ENCODE measurements at places on chromosomes 1 and 21.

- DNase-seq = no peak
Observed at GRCh38 chr1:43602990-43603389, 47.0 kb upstream of the KDM4A start.

- peak; percentile 29 for DNase-seq
Observed at GRCh38 chr1:108107658-108108057, 92.5 kb downstream of the SLC25A24 start.

DNA sequence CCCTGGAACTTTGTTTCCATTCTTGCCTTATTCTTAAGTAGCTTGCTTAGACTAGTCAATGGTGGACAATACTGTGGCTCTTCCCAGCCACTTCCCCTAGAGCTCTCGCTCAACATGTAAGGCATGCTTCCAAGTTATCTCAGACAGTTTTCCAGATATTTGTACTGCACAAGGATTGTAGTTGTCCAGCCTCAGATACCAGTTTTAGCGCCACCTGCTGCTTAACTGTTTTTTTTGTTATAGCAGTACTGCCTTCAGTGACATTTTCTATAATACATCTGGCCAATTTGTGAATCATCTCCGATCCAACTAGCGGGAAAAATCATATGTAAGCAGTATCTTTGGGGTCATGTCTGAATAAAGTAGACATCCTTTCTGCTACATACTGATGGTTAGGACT lies 346.7 kb upstream of the ADGRL4 start:
- peak; percentile 9 for DNase-seq

- DNase-seq = no peak
Observed at GRCh38 chr1:193310564-193310963, 124.2 kb upstream of the B3GALT2 start.

DNA sequence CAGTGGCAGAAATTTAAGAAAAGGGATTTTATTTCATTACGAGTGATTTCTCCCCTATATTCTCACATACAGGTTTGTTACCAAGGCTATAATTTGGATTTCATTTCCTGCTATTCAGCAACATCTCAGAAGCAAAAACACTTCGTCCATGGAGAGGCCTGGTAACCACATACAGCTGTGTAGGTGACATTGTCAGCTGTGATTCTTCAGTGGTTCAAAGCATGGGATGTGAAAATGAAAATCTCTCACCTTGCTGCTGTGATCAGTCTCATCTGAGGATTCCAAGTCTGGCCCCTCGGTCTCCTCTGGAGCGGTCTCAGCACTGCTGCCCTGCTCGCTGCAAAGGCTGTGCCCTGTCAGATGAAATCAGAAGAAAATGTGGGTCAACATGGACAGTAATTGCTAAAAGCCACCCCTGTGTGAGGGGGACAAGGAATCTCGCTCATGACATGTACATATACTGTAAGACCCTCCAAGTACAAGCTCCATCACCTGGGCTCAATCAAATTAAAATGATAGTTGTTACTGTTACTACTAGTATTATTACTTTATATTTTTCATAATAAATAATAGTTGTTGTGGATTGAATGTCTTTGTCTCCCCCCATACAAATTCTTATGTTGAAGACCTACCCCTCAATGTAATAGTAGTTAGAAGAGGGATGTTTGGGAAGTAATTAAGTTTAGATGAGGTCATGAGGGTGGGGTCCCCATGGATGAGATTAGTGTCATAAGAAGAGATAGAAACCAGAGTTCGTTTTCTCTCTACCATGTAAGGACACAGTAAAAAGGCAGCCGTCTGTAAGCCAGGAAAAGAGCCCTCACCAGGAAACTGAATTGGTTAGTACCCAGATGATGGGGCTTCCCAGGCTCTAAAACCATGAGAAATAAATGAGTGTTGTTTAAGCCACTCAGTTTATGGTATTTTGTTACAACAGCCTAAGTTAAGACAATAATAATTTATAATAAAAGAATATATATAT lies 126.7 kb upstream of the KRTAP19-8 start:
- no peak for DNase-seq

DNA sequence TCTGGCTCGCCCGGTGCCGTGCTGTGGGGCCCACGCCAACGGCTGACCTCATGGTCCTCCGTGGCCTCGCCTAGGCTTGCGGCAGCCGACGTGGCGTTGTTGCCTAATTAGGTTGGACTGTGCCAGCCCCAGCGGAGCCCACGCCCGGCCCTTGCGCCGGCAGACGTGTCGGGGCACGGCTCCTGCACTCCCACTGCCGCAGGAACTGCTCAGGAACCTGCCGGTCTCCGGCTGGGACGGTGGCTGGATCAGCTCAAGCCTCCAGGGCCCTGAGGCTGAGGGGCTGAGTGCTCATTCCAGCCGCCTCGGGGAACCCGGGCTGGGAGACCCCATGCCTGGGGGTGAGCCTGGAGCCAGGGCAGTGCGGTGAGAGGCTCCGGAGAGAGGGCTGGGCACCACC lies 16.1 kb upstream of the PEX10 start:
- DNase-seq = no peak

DNA sequence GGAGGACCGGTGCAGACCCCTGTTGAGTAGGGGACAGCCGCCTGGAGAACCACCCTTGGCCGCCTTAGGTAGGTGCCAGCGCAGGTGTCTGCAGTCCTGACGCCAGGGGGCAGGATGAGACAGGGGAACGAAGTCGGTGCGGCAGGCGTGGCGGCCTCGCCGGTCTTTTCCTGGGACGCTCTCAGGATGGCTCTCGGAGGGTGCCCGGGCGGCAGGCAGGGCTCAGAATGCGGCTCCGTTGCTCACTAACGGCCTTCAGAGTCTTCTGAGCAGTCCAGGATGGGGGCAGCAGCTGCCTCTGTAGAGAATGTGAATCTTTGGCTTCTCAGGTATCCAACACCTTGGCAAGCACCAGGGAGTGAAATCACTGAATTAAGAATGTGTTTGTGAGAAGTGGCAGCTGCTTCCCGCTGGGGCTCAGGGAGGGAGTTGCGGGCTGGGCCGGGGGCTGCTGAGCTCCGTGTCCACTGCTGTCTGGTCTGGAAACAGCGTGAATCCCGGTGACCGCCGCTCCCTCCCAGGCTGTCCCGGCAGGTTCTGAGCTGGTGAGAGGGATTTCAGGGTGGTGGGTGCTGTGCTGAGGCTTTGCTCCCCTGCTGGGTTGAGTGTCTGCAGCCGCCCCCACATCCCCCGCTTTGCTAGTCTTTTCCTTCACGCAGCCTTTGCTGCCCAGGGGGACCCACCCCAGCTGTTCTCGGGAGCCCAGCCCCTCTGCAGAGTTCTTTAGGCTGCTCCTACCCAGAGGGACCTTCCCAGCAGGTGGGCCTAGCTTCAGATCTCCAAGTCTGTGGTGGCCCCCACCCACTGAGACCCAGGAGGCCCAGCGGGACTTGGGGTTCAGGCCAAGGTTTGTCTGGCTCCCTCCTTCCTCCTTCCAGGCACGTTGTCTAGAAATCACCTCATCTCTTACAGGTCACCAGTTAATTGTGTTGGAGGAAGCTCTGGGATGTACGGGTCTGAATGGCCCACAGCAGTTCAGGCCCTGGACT lies 11.1 kb upstream of the C1orf174 start:
- DNase-seq = no peak

GRCh38 chr1:229310833-229311232 lies 32.0 kb downstream of the CCSAP start:
- no peak for DNase-seq

GRCh38 chr1:173353350-173353749 lies 123.8 kb upstream of the PRDX6 start:
- no peak for DNase-seq

DNA sequence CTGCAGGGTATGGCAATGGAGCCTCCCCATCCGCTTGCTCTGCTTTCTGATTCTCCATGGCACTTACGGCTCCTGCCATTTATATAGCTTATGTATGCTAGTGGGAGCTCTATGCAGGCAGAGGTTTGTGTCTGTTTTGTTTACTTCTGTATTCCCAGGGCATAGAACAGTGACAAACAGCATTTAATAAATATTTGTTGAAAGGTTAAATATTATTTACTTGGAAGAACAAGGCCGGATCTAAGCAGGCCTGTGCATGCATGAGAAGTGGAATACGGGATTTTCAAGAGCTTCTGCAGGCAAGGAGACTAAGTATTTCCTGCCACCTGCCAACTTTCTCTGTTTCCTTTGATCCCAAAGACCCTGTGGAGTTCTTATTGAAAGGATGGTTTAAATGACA lies 90.7 kb downstream of the XCL2 start:
- no peak for DNase-seq

DNA sequence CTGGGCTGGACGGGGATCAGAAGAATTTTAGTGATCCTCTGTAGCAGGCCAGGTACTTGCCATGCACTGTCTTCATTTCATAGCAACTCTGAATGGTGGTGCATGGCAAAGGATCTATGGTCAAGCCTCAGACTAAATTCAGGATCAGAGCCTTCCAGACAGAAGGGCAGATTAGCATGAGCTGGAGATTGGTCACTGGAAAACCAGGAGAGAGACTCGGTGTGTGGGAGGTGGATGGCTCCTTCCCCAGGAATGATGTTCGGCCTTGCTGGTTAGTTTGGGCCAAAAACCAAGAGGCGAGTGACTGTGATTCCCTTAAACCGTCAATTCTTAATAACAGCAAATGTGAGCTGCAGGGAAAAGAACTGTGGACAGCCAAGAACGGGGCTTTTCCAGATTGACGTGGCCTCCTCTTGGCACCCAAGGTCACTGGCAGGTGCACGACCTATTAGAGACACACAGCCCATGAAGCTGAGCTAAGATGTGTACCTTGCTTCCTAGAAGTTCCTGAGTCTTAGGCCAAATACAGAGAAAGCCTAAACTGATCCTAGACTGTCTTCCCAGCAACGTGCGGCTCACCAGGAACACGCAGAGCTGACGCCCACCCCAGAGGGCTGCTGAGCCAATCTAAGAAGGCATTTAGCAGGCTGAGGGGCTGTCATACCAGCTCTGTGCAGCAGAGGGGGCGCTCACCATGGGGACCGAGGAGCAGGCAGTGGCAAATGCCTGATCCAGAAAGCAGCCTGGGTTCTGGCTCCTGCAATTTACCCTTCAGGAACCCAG lies 18.5 kb downstream of the ALDH4A1 start:
- no peak for DNase-seq

- DNase-seq = peak; percentile 80
Observed at GRCh38 chr1:206001476-206001888, 1.7 kb downstream of the RAB7B start.

DNA sequence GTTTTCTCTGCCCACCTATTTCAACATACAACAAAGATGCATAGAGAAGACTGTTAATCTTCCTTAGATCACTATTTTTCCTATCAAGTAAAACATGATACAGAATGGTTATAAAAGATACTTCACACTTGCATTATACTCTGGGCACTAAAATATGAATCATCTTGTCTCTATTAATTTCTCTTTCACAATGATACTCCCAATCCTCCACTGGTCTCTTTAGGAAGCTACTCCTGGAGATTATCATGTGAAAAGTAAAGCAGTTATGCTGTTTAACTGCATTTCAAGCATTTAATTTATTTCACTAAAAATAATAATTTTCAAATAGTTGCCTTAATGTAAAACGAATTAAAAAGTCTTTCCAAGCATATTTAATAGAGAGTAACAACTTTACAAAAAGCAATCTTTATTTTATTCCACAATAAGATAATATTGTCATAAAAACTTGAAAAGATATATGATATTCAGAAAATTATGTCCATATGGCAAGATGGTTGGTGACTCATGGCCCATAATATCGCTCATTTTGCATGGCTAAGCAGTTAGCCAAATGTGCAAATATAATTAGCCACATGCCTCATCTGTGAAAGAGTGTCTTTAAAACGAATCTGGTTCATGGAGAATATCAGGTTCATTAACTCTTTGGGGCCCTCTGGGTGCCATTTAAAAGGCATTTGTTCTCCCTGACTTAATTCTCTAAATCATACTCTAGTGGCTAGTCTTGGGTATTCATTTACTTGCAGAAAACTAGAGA lies 1569.0 kb upstream of the B3GALT2 start:
- no peak for DNase-seq

DNA sequence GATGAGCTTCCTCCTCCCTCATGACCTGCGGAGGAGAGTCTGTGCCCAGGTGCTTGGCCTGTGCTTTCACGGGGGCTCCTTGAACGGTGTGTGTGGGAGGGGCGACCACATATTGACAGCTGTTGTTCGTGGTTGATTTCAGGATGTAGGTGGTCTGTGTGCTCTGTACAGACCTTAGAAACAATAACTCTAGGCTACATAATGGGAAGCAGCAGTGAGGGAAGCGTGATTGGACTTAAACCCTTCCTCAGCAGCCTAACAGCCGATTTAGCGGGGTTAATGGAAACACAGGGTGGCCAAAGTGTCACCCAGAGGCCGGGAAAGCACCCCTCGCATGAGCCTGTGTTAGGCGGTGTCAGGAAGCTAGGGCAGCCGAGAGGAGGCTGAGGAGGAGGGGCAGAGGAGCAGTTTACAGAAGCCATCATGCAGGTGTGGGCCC lies 56.0 kb downstream of the TBCE start:
- DNase-seq = no peak

- no peak for DNase-seq
Observed at GRCh38 chr1:234486858-234487840, 8.2 kb upstream of the TARBP1 start.

- DNase-seq = no peak
Observed at GRCh38 chr1:174519844-174520243, 72.1 kb downstream of the GPR52 start.

DNA sequence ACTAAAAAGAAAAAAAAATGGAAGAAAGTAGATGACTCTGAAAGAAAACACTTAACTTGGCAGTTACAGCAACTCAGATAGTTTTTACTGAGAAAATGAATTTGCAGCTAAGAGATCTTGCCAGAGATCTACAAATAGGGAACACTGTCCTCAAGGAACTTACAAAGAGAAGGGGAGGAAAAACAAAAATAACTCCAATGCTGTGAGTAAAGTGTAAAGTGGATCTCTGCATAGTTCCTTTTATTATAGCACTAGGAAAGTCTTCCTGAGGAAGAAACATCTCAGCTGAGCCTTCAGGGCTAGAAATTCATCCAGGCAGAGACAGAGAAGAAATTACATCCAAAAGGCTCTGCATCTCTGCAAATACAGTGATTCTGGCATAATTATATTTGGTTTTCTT lies 3.9 kb downstream of the CD1B start:
- no peak for DNase-seq
